ENCODE measurements at places on chromosomes 13 and 19.

GRCh38 chr13:77386046-77386445 lies 59.2 kb upstream of the MYCBP2 start:
- DNase-seq = no peak

- no peak for DNase-seq
Observed at GRCh38 chr13:72221276-72221962, 354.4 kb upstream of the DACH1 start.

GRCh38 chr13:59279028-59279427 lies 884.7 kb downstream of the DIAPH3 start:
- DNase-seq = no peak

DNA sequence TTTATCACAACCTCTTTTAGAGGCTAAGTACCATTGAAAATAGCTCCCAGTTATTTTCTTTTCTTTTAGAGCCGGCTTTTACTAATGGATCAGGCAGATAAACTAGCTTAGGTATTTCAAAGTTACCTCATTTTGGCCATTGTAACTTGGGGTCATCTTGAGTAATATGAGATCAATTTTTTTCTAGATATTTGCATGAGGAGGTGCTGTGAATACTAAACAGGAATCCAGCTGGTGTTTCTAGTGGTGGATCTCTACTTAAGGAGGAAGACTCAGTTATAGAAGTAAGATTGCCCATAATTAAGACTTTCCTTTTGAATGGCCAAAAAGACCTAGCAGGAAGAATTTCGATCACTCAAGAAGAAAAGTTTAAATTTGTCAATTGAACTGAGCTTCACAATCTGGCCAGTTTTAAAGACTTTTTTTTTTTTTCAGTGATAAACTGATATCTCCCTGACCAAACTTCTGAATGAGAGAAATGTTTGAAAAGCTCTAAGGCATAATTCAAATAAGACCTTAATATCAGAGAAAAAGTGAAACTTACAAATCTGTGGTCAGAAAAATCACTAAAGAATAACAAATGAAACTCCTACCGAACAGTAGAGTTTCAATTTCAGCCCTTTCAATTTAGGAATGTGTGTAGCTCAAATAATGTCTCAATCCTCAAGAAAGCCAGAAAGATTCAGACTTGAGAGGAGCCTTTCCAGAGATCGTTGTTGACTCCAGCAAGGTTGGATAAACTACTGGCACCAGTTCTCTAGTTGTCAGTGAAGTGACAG lies 11.6 kb upstream of the NAA16 start:
- DNase-seq = no peak

- no peak for DNase-seq
Observed at GRCh38 chr19:54473071-54473891, at the start of gene CDC42EP5. CDC42EP5 (minus strand) TSS chr19:54473296; CDS start chr19:54465547, 7,749 bp downstream.
